Activated T-helper 2 cell treated with anti-CD3 and anti-CD28 coated beads, Interferon-gamma antibody, Interleukin-2, Interleukin-4, amounts not matched to agents 10 μg/mL and 5 μg/mL and 100 μg/mL, durations not matched to agents 14 hours and 24 hours and 36 hours (primary cell): ENCODE measurements at places on chromosomes 11 and 22. TPM values are rescaled to one million over a fixed set of nuclear protein-coding genes. Genes with fewer than 3 reads are reported as not detected.

NTM gene
- total RNA-seq: not detected in 2 replicates

CPT1A gene
- 45.5 and 46.6 TPM in 2 replicates for total RNA-seq

- DNase-seq: no peak
These were observed 273.5 kb upstream of the MPPED2 start for GRCh38 chr11:30859669-30860068.

KCNQ1 gene
- total RNA-seq: 3.4 and 4.0 TPM in 2 replicates

OR10A2 gene
- total RNA-seq: 0.02 TPM in 1 of 2 replicates, not detected in the other

CRYAB gene
- not detected in 2 replicates for total RNA-seq

DNA sequence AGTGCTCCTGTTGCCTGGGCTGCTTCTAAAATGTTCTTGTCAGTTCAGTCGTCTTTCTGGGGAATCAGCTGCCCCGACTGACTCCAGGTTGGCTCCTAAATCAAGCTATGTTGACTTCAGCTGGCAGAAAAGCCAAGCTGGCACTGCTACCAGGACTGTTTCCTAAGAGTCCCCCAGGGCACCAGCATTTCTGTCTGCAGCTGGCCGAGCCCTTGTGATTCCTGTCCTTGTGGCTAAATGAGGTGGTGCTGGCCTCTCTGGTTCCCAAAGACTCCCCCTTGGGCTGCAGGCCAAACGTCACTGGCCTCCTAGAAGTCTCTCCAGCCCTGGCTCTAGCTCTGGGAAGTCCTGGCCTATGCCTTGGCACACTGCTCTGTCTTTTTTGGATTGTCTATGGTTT is 31.1 kb downstream of the GRAMD1B start:
- no peak for DNase-seq

CTSW gene
- 10.0 and 10.3 TPM in 2 replicates for total RNA-seq

- no peak for DNase-seq
These were observed 19.8 kb upstream of the PSMA1 start for GRCh38 chr11:14539982-14540421.

LMO2 gene
- total RNA-seq: not detected in 2 replicates

FAM83F gene
- total RNA-seq: 0.07 and 0.11 TPM in 2 replicates

CHST1 gene
- total RNA-seq: 0.34 and 0.51 TPM in 2 replicates

DNA sequence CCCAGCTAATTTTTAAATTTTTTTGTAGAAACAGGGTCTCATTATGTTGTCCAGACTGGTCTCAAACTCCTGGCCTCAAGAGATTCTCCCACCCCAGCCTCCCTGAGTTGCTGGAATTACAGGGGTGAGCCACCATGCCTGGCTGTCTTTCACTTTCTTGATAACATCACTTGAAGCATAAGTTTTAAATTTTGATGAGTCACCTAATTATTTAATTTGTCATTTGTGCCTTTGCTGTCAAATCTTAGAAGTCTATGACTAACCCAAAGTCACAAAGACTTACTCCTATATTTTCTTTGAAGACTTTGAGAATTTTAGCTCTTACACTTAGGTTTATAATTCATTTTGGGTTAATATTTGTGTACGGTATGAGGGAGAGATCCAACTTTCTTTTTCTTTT is 14.5 kb upstream of the MSANTD2 start:
- DNase-seq: no peak

GRCh38 chr11:75147191-75147874 is 3.6 kb upstream of the SLCO2B1 start:
- DNase-seq: no peak

KLHDC7B gene
- total RNA-seq: 3.0 and 3.3 TPM in 2 replicates

GRCh38 chr22:37922191-37922590 is 16.1 kb downstream of the MICALL1 start:
- no peak for DNase-seq
